Activated T-cell treated with anti-CD3 and anti-CD28 coated beads, Interleukin-2, amount 50 U/mL, for 48 hours (primary cell): ENCODE measurements at places on chromosomes 5 and 9.

DNA sequence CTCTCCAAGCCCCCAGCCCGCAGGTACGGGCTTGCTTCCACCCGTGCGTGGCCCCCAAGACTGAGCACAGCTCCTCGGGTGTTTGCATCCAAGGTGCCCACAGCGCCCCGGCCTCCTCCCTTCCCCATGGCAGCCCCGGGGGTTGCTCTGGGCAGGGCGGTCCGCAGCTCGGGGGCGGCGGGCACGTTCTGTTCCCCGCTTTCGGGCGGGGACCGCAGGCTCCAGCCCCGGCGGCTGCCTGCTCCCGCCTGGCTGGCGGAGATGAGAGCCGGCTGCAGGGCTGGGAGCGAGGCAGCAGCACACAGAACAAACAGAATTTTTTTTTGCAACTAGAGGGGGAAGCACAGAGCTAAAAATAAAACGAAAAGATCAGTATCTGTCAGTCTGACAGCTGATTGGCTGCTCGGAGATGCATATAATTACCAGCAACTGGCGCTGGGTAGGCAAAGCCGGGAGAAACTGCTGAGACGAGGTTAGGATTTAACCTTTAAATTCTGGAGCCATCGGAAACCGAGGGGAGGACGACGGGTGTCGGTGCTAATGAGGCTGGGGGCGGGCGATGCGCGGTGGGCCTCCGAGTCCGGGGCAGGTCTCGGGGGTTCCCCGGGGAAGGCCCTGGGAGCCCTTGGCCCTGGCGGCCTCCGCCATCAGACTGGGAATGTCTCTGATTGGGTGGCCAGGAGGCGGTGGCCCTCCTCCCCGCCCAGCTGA is 142.7 kb upstream of the IER5L start:
- DNase-seq, result peak; percentile 59

DNA sequence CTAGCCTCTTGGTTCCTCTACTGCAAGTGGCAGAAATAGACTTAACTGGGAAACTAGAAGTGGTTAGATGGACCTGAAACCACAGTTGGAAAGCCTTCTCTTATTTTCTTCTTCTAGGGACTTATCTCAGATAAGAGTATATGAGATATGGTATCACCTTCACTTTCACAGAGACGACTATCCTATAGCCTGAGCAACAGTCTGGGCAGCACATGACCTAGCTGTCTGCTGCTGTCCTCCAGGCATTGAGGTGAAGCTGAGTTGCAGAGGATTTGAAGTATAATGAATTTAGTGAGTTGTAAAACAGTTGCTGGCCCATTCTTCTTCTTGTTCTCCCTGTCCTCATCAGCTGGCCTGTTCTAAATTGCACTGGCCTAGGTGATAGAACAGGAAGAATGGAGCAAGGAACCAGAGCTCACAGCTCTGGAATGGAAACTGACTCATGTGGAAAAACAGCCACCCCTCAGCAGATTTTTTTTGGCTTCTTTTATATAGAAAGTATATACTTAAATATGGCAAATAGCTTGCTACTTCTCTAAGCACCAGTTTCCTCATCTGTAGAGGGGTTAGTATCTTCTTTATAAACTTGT is 27.8 kb downstream of the RECK start:
- no peak for DNase-seq

DNA sequence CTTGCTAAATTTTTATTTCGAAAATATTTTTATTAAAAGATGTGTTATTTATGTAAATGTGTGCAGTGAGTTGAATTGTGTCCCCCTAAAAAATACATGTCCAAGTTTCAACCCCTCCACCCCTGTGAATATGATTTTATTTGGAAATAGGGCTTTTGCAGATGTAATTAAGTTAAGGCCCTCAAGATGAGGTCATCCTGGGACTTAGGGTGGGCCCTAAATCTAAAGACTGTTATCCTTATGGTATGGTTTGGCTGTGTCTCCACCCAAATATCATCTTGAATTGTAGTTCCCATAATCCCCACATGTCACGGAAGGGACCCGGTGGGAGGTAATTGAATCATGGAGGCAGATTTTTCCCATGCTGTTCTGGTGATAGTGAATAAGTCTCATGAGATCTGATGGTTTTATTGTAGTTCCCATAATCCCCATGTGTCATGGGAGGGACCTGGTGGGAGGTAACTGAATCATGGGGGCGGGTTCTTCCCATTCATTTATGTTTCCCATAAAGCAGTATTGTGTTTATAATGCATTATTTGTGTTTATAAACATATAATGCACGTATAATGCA is 1.5 kb upstream of the TMED7 start:
- no peak for DNase-seq

- DNase-seq, result no peak
Observed at GRCh38 chr9:133323991-133324703, 11.8 kb downstream of the SURF6 start.

DNA sequence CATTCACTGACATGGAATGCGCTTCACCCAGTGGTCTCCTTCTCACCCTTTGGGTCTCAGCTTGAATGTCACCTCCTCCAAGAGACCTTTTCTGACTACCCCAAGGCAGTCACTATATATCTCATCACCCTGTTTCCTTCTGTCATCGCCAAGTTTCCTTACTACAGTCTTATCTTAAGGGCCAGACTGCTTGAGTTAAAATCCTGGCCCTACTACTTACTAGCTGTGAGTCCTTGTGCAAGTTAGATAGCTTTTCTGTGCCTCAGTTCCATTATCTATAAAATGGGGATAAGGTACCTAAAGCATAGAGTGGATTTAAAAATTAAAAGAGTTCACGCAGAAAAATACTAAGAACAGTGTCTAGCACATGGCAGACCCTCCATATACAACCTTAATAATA is 132.4 kb downstream of the GABBR2 start:
- no peak for DNase-seq

DNA sequence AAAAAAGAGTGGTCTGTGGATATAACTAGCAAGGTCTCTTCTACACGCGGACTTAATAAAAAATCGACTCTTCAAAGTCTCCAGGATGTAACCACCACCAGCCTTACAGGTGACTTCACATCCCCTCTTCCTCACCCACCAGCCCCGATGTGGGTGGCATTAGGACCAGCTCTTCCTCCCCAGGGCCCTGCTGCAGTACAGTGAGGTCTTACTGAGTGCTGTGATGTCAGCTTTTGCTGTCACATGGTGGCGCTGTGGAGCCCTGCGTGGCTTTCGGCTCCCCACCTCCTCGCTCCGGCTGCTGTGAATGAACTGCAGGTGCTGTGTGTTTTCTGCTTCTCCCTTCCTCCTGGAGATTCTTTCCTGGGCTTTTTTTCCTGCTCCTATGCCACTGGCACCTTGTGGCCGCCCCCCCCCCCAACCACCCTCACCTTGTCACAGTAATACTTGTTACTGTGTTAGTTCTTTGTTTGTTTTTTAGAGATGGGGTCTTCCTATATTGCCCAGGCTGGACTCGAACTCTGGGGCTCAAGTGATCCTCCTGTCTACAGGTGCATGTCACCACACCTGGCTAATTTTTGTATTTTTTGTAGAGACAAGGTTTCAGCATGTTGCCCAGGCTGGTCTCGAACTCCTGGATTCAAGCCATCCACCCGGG is 15.8 kb upstream of the RAPGEF1 start:
- DNase-seq, result peak; percentile 92

- no peak for DNase-seq
Observed at GRCh38 chr9:133226219-133227171, 17.4 kb upstream of the OBP2B start.

DNA sequence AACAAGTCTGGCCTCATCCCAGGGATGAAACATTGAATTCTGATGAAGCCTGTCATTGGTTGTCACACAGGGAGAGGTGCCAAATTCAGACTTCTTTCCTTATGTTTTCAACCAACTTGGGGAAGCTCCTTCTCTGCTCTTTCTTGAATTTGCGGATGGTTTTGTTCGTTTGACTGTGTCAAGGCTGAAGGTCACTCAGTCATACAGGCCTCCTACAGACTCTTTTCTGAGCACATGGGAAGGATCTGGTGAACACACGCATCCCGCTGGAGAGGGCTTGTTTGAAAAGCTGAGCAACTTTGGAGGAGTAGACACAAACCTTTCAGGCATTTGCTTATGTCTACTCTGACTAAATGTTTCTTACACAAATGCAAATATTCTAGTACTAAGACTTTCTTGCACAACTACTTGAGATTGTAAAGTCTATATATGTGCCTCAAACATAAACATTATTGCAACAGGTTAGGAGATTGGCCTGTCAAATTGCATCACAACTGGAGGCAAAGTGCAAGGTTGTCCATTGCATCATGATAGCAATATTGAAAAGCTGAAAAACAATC is 151.5 kb upstream of the NR3C1 start:
- DNase-seq, result no peak

- DNase-seq, result no peak
Observed at GRCh38 chr9:116149844-116150243, 3.7 kb upstream of the PAPPA start.

DNA sequence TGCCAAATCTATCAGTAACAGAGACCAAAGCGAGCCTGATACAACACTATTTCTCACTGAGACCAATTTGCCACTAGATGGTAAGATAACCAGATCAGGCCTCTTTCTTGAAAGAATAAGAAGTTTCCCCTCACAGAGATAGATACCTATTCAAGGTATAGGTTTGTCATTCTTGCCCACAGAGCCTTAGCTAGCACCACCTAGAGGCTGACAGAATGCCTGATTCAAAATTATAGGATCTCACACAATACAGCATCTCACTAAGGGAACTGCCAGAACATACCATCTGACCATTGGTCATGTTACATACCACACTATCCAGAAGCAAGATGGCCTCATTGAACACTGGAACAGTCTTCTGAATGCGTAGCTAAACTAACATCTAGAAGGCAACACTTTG is 166.6 kb upstream of the HCN1 start:
- no peak for DNase-seq

- no peak for DNase-seq
Observed at GRCh38 chr5:1052641-1053390, 44.2 kb downstream of the NKD2 start.

GRCh38 chr5:176625512-176625911 is 4.8 kb downstream of the SNCB start:
- DNase-seq, result no peak

GRCh38 chr5:125263356-125263755 is 516.9 kb upstream of the ZNF608 start:
- no peak for DNase-seq

DNA sequence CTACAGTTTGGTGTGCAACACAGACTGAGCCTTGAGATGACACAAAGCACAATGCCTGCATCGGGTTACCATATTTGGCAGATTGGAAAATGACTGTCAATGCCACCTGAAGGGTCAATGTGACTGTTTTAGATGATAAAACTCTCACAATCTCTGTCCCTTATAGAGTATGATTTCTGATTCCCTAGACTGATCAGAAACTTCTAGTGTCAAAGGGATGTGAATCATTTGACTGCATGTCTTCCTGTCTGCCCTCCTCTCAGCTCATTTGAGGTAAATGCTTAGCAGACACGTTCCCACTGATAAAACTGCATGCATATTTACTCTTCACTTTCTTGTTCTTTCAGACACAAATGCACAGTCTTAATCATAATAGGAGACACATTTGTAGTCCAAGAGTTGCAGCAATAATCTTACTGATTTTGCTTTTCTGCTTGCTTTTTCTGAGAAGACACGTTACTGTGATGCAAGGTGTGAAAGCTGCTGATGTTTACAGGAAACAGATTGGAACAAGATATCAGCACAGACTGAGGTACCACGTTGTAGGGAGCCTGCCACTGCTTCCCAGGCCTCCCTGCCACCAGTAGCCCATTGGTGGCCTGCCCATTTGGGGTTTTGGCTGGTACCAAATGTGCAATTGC is 77.8 kb downstream of the GCNT4 start:
- DNase-seq, result no peak

DNA sequence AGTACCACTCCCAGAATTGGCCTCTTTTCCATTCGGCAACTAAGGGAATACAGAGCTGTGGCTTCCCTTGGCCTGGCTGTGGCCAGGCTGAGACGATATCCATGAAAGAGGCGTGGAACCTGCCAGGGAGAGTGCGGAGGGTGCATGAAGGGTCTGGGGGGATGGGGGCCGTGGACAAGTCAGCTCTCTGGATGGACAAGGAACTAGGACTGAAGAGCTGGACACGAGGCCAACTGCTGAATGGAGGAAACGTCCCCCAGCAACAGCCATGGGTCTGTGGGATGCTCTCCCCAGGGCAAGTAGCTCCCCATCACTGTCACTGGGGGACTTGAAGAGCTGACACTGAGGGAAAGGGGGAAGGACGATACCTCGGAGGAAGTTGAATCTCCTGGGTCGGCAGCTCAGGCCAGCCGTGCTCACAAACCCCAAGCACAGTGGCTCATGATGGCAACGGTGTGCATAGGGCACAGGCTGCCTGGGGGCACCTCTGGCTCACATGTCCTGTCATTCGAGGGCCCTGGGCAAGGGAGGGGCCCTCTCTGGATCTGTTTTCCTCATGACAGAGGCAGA is 4.1 kb upstream of the OLFM1 start:
- no peak for DNase-seq

DNA sequence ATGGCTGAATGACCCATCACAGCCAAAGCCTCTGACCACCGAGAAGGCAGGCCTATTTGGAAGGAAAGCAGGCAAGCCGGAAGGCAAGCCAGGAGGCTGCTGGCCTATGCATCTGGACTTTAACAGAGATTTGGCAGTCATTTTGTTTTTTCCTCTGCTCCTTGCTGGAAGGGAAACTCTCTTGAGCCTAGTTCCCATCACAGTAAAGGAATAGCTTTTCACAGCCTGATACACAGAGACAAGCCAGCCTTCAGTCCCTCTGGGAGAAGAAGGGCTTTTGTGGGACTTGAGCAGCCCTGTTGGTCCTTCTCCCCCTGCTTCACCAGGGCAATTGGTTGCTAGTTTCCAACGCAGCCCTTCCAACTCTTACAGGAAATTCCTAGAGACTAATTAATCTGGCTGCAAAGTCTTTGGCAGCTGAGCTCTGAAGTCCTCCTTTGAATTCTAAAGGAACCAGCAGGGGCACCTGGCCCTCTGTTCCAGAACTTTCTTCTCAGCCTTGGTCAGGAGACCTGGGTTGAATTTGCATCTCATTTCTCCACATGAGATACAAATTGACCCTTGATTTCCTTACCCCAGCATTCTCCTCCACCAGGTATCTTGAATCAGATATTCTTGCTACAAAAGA is 157.3 kb upstream of the EPB41L4A start:
- no peak for DNase-seq

DNA sequence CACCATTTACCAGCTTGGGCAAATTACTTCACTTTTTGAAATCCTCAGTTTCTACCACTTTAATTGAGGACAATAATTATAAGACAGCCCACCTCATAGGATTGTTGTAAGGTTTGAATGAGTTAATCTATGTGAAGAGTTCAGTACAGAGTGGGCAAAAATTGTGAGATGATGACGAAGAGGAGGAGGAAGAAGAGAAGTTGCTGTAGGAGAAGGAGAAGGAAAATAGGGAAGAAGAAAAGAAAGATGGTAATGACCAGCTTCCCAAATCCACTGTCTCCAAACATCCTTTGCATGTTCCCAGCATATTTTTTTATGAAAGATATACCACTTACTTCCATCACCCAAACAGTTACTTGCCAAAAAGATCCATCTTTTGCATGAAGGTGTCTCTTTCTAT is 291.2 kb downstream of the EBF1 start:
- DNase-seq, result no peak
